Cortex of kidney (tissue), 1 donor: ENCODE measurements at places on chromosomes 7 and 10.

- DNase-seq, result no peak
Measured at GRCh38 chr10:23139677-23140076, 44.3 kb downstream of the MSRB2 start.

DNA sequence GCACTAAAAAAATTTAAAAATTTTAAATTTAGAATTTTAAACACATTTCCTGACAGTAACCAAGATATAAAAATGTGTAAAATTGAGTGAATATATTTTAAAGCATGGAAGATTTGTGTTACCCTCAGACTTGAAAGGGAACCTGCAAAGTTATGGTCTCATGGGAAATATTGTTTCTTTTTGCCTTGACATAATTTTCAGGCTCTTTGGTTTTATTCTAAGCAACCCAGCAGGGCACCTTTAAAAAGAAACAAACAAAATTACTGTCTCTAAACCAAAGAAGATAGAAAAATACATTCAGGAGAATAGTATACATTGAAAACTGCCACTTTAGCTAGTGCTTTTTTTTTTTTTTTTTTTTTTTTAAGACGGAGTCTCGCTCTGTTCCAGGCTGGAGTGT lies 87.5 kb downstream of the ADK start:
- DNase-seq, result no peak

- no peak for DNase-seq
Measured at GRCh38 chr10:26087666-26088065, 128.9 kb upstream of the GAD2 start.

- DNase-seq, result no peak
Measured at GRCh38 chr10:35704401-35704800, 62.3 kb upstream of the FZD8 start.

DNA sequence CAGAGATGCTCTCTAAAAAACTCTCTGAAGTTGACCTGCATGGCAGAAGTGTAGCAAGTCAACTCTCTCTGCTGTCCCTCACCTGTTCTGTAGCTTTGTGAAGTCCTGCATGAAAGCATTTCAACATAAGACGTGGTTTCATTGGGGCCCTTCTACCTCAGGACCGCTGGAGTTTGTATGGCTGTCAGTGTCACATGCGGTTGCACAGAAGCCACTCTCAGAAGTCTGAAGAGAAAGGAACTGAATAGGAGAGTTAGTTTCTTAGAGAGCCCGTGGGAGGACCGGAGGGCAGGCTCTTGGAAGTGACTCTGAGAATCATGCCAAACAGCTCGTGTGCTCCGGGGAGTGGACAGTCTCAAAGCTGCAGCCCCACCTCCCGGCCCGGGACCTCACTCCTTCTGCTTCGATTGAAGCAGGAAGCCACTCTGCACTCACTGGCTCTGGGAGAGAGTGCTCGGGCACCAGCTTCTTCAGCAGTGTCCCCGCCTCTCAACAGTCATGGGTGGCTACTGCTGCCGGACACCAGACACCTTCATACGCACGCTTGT lies 486.7 kb downstream of the SDK1 start:
- DNase-seq, result no peak

DNA sequence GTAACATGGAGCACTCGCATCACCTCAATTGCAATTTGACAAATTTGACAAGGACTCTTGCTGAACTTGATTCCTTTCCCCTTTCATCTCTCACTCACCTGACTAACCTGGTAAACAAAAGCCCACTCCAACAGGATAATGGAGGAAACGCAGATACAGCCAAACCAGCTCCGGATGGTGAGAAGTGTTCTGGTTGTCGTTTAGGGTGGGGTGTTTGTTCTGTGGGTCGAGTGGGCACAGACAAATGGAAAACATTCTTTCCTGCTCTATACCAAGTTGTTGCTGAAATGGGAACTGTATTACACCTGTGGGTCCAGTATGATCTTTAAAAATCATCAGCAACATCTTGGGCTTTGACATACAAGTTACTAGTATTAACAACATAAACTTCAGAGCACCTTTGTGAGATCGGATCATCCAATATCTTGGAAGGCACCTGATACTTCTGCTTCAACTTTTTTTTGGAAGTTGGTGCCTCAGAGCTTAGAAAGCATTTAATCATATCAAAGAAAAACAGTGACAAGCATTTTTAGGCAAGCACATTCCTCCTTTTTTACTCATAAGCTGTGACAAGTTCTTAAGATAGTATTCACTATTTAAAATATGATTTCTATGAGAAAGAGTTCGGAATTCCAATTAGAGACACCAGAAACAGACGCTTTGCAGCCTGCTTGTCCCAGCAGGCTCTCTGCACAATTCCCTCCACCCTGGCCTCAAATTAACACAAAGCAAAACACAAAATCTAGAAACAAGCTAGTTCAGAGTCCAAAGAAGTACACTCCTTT lies 58.1 kb downstream of the CCDC186 start:
- no peak for DNase-seq

DNA sequence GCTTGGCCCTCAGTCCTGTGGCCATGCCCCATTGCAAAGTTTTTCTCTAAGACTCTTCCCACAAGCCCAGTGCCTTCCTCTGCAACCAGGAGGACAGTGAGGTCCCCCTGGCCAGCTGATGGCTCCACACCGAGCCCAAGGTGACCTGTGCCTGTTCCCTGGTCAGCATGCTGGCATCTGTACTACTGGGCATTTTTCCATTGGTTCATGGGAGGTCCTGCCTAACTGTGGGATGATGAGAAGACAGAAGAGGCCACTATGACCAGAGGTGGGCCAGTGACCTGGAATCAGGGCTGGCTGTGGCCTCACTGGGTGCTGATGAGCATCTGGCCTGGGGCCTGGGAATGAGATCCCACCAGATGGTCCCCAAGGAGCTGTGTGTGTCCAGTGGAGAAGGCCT lies 20.2 kb downstream of the CALML3 start:
- DNase-seq, result no peak

- DNase-seq, result no peak
Measured at GRCh38 chr7:122040147-122040546, 103.9 kb downstream of the AASS start.

GRCh38 chr7:135151533-135151932 lies 3.7 kb downstream of the TMEM140 start:
- DNase-seq, result no peak

DNA sequence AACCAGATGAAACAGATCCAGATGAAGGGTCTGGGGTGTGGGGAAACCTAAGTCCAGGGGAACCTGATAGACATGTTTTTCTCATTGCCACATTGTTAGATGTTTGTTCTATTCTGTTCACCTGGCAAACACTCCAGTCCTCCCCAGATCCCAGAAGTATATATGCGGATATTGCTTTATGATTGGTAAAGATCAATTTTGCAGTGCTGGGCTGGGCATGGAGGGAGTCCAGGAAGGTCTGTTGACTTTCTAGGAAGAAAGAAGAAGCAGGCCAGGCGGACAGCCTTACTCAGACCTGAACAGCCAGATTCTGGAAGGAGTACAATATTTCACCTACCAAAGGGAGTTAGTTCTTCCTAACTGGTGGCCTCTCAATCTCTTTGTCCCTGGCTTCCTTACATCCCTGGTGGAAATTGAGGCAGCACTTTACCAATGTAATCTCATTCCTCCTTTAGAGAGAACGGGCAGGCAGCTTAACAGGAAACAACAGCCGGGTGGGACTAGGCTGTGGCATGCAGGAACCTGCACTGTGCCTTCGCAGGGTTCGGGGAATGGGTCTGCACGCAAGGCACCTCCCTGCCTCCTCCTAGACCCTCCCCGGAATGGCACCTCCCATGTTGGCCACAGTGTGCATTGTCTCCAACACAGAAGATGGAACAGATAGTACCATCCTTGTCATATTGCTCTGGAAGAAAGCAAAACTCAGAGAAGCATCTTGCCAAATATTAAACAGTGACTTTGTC lies 930 bp downstream of the GIMAP6 start:
- no peak for DNase-seq

GRCh38 chr7:112192236-112193154 lies 13.7 kb downstream of the DOCK4 start:
- DNase-seq, result no peak

- no peak for DNase-seq
Measured at GRCh38 chr10:22317076-22317370, 835 bp downstream of the COMMD3 start.

GRCh38 chr7:66099551-66100407 lies 14.9 kb upstream of the CRCP start:
- DNase-seq, result no peak

DNA sequence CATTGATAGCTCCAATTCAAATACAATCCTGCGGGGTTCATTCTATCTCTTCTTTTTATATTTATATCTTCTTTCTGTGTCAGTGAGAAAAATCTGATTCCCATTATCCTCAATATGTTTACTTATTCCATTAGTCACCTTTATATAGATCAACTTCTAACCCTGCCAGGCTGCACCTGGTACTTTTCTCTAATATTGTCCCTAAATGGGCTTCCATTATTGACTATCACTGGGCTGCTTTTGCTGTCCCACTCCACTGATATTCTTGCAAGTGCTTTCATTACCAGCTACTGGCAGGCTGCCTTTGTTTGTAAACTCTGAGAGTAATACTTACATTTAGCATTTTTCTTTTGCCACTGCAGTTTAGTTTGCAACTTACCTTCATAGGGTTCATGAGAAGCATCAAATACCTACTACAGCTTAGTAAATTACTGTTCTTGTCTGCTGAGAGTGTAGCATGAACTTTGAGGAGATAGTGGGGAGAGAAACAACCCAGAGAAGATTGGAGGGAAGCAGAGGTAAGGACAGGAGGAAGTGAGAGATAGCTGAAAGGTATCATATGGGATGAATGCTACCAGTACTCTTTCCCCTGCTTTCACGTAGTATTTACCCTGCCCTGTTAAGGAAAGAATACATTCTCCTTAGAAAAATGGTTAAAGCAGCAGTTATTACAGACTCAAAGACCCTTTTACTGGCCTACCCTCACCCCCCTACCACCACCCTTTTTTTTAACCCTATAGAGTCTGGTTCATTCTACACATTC lies 119.1 kb downstream of the PHTF2 start:
- no peak for DNase-seq

GRCh38 chr7:91373111-91373800 lies 109.0 kb downstream of the FZD1 start:
- no peak for DNase-seq

GRCh38 chr10:127944256-127944655 lies 37.4 kb downstream of the PTPRE start:
- no peak for DNase-seq

DNA sequence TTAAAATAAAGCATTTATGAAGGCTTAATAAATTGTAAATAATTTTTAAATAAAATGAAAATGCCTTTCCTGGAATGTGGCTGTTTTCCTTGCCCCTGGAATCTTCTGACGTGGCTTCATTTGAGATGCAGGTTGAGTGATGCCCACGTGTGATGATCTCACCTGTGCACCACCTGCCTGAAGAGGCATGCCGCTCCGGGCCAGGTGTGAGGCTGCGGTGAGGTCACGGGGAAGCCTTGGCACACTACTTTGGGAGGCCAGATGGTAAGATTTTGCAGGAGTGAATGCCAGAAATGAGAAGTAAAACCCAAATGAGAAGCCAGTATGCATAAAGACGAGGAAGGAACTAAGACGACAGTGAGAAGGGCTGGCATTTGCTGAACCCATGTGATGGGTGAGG lies 36.2 kb downstream of the GOT1 start:
- DNase-seq, result no peak

- no peak for DNase-seq
Measured at GRCh38 chr7:96953676-96954513, 51.5 kb upstream of the DLX6 start.

- DNase-seq, result no peak
Measured at GRCh38 chr10:83193026-83193425, 946.3 kb upstream of the GHITM start.

GRCh38 chr10:45370202-45370955 lies 3.6 kb upstream of the ALOX5 start:
- no peak for DNase-seq

DNA sequence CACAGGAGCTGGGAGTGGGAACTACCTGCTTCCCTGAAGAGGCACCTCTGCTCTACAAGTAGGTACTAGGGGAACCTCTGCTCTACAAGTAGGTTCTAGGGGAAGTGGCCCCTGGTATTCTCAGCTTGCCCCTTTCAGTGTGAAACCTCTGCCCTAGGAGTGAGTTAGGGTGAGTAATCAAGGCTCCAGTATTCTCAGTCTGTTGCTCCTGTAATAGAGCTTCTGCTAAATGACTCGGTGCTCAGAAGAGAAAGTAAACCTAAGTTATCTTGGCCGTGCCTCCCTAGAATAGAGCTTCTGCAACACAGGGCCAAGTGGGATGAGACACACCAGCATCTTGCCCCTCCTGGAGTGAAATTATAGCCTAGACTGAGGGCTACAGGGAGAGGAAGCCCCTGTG lies 13.4 kb upstream of the RASSF4 start:
- no peak for DNase-seq
